ENCODE measurements at places on chromosomes 6 and 20.

- no peak for DNase-seq
These were observed 26.7 kb downstream of the LATS1 start for GRCh38 chr6:149691201-149691600.

DNA sequence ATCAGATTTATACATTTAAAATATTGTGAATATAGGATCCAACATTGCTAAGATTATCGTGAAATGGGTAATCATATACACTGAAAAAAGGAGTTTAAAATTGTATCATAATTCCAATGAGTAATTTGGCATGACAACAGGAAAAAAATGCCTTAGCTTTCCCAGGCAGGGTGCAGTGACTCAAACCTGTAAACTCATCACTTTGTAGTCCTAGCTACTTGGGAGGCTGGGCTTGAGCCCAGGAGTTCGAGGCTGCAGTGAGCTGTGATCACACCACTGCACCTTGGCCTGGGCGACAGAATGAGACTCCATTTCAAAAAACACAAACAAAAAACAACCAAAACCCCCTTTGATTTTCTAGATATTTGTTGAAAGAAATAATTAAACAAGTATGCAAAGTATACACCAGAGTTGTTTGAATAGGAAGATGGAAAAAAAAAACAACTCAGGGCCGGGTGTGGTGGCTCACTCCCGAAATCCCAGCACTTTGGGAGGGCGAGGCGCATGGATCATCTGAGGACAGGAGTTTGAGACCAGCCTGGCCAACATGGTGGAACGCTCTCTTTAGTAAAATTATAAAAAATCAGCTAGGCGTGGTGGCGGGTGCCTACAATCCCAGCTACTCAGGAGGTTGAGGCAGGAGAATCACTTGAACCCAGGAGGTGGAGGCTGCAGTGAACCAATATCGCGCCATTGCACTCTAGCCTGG is 98.7 kb downstream of the TRERF1 start:
- DNase-seq = no peak

DNA sequence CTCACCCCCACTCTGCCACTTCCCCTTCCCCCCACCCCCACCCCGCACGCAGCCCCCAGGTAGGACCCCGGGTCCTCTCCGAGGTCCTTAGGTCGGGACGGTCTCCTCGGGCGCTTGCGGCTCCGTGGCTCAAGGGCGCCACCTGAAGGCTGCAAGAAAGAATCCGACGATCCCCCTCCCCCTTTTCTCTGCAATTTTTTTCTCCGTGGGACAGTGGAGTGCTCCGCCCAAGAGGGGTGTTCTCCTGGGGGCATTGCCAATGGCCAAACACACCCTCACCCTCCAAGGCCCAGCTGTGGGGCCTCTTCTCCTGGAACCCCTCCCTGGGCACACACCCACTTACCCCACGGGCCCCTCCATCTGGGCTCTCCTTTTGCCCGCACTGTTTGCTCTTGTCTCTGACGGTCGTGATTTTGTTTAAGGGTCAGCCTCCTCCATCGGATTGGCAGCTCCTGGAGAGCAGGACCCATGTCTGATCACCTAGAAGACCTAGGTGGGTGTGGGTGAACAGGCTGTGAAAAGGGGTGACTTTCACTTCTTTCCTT is 1.1 kb upstream of the TMEM74B start:
- DNase-seq = no peak

DNA sequence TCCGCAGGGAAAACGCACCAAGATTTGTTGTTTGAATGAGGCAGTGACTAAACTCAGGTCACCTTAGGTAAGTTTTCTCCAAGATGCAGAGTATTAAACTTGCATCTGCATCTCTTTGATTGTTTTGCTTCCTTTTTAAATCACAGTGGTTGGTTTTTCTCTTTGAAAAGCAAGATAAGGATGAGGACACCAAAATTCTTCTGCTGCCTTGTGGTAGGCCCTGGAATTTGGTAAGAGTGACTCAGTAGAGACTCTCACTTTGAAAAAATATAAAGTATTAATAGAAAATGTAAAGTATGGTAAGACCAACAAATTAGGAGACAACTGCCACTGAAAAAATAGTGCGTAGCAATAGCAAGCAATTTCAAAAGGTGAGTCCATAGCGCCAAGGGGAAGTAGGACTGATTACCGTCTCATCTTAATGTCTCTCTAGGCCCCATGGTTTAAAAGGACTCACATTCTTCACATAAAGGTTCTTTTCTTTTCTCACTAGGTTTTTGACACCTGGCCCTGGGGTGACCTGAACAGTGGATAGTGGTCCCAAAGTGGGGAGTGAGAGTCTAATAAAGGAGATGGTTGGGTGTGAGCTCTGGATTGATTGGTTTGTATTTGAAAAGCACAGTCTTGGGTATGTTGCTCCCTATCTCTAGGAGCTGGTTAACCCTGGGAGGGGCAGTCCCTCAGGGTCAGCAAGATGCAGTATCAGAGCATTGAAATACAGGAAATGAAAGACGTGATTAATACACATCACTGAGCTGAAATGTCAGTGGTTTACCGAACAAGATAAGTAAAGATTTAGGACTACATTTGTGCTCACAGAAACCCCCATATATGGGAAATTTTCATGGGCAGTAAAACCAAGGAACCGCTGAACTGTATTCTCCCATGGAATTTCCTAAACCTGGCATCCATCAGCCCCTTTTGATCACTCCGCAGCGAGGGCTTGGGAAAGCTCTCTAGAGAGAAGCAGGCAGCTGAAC is 221.2 kb downstream of the SLC24A3 start:
- DNase-seq = no peak

GRCh38 chr6:96286503-96286902 is 235.1 kb upstream of the UFL1 start:
- DNase-seq = no peak

DNA sequence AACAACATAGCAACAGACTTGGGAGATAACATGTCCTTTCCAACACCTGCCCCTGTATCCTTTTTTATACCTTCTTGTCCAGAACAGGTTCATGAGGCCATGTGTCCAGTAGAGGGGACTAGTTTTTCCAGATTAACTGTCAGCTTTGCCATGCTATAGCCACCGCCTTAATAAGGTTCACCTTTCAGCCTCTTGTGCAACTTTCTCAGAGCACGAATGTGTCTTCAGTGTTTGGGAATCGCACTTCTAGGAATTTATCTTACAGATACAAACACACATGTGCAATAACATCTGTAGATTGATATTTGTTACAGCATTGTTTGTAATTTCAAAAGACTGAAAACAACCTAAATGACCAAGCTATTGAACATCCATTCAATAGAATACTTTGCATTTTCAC is 21.4 kb downstream of the NCR2 start:
- no peak for DNase-seq

- DNase-seq = no peak
These were observed 25.1 kb downstream of the LOC128125822 start for GRCh38 chr6:63597141-63598048.

- no peak for DNase-seq
These were observed 1.3 kb downstream of the TAP1 start for GRCh38 chr6:32852018-32852843.

DNA sequence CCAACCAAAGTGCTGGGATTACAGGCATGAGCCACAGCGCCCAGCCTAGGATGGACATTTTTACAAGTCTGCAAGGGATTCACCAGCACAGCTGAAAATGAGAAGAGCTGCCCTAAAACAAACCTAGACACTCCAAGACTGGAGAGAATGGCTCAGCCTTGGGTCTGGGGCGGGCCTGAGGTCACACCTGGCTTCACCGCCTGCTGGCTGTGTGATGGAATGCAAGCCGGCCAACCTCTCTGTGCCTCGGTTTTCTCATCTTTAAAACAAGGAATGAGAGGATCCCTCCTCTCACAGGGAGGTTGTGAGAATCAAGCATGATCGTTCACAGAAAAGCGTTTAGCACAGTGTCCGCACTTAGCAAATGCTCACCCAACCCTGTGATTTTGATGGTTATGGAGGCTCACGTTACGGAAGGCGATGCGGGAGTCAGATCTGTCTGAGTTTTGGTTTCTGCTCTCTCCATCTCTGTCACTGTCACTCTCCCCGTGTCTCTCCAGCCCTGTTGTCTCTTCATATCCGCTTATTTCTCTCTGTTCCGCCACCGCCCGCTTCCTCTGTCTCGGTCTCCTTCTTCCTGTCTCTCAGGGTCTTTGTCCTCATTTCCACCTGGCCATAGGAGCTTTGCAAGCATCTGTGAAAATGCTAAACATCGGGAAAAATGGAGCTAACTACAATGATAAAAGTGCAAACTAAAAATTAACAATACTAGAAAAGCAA is 47.6 kb downstream of the CEBPB start:
- no peak for DNase-seq

- DNase-seq = no peak
These were observed 255.5 kb downstream of the CDC5L start for GRCh38 chr6:44642870-44643522.

DNA sequence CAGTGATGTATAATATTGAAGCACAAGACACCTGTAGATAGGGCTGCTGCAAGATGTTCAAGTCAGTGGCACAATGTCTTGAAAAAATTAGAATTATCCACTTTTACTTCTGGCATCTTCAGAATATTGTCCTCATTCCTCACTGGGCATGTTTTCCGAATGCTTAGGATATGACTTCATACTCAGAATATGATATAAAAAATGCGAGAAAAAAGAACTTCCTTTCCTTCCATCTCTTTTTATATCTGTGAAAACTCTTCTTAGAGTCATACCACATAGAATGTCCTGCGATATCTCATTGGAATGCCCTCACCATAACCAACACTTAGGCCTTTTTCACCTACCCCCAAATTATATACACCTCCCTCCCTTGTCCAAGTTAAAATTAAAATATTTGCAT is 4.6 kb downstream of the MAS1L start:
- no peak for DNase-seq

DNA sequence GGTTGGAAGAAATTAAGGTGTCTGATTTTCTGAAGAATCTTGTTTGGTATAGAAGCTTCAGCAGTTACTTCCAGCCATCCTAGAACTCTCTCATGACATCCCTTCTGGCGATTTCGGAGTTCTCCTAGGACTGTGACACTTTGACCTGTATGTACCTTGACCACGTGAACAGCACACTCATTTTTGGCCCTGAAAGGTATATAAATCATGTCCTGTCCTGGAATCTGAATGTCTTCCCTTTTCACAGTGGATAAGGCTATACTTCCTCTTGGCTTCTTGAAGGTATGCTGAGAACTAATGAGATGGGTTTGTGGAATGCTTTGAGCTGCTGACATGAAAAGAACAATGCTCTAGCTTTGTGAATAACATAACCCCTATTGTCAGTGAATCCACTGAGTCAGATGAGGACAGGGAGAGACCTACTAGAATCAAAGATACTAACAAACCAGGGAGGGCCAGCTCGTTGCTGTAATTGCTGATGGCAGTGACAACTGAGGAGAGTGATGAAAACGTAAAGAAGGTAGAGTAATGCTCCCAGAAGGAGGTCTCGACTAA is 6.0 kb upstream of the ZDHHC14 start:
- DNase-seq = no peak

DNA sequence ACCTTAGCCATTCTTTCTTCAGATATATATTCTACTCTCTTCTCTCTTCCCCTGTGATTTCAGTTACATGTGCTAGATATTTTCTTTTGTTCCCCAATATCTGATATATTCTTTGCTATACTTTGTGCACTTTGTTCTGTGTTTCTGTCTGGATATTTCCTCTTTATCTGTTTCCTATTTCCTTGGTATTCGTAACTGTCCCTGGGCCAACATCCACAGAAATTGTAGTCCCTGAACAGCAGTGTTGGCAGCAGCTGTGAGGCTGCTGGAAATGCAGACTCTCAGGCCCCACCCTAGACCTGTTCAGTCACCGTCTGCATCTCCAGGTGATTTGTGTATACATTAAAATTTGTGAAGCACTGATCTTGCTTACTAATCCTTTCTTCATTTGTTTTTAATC is 522.9 kb upstream of the SOX4 start:
- DNase-seq = no peak

DNA sequence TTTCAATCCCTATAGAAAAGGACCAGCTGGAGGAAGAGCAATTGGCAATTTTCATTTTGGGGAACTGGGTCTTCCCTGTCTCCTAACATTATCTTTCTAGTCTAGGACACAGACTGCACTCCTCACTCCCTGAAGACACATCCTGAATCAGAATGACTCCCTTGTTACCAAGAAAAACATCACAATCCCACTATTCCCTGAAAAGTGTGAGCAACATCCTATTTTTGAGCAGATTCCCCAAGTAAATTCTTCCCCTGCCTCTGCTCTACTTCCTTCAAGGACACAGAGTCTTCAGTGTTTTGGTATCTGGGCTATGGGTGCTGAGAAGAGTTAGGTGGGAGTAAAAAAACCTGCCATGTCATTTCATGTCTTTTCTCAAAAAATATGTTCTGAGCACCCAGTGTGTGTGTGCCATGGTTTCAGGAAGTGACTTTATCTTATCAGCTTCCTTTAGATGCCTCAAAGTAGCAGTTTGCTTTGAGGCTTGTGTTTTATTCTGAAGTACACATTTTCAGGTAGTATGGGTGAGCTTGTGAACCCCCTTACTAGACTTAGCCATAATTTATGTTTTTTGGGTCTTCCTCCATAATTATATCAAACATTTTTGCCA is 12.4 kb downstream of the LAMA4 start:
- no peak for DNase-seq

GRCh38 chr6:49911252-49911651 is 44.9 kb upstream of the CRISP1 start:
- DNase-seq = no peak

DNA sequence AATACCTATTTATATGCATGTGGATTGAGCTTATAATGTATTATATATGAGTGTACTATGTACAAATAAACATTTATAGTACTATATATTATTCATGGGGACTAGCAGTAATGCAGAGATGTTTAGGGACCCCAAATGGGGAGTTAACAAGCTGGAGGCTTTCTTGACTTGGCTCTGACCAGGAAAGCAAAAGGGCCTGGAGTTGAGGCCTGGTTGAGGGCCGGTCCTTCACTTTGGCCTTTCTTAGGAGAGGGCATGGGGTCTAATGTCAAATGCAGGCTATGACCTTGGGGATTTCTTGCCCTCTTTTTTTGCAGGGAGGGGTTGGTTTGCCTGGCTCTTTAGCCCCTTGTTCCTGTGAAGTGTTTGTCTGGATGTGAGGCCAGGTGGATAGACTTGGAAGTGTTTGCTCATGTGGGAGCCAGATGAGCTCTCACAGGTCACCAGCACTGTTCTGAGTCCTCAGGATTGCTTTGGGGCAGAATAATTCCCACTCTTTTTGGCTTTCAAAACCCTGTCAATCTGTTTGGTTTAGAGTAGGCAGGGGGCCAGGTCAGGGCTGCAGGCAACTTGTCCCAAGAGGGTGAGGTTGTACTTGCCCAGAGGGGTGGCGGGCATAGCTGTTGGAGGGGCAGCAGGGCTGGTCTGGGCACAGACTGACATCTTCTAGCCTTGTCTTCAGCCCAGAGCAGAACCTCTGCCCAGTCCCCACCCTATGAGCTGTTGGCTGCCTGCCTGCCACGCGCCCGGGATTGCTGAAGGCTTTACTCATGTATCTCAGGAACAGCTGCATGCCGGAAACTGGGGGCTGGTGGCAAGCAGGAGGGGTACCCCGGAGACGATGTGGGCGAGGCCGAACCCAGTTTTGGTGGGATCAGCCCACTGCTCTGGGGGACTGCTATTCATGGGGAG is 14.6 kb downstream of the TJAP1 start:
- no peak for DNase-seq

Measured in T-helper 1 cell (primary cell).